ENCODE measurements at places on chromosomes 7 and 10.

GRCh38 chr7:2190531-2190930 is 42.2 kb downstream of the MAD1L1 start:
- DNase-seq: peak; percentile 9

DNA sequence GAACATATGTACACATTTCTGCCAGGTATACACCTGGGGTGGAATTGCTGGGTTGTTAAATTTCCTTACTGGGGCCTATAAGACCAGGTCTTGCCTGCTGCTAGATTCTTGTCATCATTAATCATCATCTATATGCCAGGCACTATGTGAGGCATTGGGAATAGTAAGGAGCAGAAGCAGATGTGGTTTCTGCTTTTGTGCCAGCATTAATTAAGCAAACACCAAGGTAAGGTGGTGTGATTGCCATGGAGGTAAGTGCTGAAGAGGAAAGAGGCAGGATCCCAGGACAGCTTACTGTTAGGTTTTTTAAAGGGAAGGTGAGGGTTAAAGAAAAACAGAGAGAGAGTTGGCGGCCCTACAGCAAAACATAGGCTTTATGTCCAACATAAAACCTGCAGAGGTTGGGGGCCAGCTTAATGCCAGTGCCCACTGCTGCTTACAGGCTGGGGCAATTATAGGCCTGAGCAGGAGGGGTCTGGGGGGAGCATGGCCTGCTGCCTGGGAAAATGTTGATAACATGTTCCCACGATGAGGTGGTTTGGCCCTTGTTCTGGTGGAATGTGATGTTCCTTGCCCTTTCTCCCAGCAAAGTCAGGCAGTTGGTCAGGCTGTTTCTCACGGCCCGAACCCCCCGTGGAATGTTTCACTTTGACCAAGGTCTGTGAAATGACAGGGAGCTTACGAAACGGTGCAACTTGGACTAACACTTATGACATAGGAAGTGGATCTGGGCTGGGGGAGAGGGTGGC is 93.9 kb downstream of the RBM20 start:
- DNase-seq: no peak

GRCh38 chr10:47357911-47358310 is 9.7 kb downstream of the RBP3 start:
- DNase-seq: no peak

- DNase-seq: no peak
These were observed 2.2 kb upstream of the HIP1 start for GRCh38 chr7:75740846-75741497.

DNA sequence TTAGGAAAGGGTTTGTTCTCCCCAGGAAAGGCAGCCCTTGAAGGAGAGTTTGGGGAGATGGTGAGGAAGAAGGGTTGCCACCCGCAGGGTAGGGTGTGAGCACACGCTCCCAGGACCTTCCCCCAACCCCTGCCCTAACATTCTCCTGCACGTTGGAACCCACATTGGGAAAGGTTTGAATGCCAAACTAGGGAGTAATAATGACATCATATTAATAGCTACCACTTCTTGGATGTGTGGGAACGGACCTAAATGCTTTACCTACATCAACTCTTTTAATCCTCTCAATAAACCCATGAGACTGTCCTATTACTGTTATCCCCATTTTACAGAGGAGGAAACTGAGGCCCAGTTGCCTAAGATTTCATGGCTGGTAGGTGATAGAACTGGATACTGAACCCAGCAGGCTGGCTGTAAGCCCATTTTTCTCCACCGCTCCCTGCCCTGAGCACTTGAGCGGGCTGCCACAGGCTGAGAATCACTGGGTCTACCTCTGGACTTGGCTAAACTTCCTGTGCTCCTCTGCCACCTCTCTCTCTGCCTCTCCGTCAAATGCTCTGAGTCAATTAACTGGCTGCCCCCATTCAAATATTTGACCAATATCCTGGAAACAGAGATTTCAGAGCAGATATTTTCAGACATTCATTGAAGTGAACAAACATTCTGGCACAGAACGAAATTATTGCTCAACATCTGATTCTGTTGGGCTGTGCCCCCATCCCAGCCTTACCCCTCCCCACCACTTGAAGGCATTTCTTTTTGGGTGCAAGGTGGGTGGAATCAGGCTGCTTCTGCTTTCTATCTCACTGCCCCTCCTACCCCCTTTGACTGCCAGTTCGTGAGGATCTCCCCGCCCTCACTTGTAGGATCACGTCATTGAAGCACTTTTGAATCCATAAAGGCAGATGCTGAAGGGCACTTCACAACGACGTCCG is 129.7 kb downstream of the C10orf105 start:
- DNase-seq: peak; percentile 33

- DNase-seq: no peak
These were observed 145.4 kb upstream of the ASAH2 start for GRCh38 chr10:50396491-50397311.

DNA sequence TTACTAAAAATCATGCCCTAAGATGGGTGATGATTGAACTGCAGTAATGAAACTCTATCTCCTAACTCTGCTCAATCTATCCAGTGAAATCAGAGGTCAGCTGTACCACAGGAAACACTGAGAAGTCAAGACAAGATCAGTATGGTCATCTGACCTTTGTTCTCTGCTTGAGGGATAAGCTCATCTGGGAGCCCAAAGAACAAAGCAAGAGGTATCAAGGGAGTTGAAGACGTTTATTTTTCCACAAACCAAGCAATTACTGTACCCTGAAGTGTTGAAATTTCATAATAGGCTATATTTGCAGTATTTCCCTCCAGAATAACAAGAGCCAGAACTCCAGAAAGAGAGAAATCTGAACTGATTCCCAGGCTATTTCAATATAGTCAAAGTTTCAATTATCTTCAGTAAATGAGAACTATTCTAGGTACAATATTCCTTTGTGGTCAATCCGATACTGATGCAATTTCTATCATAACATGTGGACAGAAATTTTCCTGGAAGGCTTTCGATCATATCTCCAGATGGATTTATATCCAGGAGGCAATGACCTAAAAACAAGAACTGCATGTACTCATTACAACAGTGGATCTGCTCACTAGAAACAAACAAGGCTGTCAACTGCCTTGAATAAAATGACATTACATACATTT is 345.3 kb downstream of the TNS3 start:
- no peak for DNase-seq

DNA sequence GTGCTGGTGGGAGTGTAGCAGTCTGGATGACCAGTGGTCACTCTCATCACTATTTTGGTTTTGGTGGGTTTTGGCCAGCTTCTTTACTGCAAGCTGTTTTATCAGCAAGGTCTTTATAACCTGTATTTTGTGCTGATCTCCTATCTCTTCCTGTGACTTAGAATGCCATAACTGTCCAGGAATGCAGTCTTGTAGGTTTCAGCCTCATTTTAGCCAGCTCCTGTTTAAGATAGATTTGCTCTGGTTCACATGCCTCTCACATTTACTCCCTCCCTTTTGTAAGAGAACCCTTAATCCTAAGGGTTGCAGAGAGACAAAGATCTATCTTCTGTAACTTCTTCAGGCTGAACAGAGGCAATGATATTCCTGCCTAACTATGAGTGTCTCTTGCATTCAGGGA is 51.2 kb upstream of the INHBA start:
- DNase-seq: no peak

GRCh38 chr10:61188691-61189090 is 244.7 kb upstream of the RHOBTB1 start:
- no peak for DNase-seq

GRCh38 chr10:16232441-16232840 is 204.4 kb upstream of the PTER start:
- DNase-seq: no peak

- DNase-seq: no peak
These were observed 7.2 kb downstream of the STK32C start for GRCh38 chr10:132300582-132300981.

GRCh38 chr10:92697663-92698511 is 8.1 kb downstream of the HHEX start:
- DNase-seq: no peak

GRCh38 chr10:71837098-71837827 is 13.8 kb downstream of the PSAP start:
- DNase-seq: no peak

GRCh38 chr7:133082390-133082766 is 488 bp upstream of the CHCHD3 start:
- DNase-seq: no peak

GRCh38 chr7:129218514-129219062 is 6.2 kb upstream of the AHCYL2 start:
- peak; percentile 87 for DNase-seq

DNA sequence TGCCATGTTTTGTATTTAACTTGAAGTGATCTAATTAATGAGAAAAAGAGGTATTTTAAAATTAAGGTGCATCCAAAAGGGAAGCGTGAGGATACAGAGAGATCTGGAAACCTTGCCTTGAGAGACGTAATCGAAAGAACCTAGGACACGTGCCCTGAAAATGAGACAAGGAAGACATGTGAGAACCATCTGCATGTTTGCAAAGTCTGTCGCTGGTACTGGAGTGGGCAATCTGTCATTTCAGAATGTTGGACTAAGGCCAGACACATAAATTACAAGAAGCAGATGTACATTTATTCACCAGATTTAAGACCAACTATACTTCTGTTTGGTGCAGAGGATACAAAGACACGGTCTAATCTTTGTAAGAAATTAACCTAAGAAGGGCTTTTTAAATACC is 9.2 kb downstream of the AGR2 start:
- DNase-seq: peak; percentile 55

- DNase-seq: peak; percentile 49
These were observed 32.0 kb upstream of the HABP2 start for GRCh38 chr10:113520690-113521474.

DNA sequence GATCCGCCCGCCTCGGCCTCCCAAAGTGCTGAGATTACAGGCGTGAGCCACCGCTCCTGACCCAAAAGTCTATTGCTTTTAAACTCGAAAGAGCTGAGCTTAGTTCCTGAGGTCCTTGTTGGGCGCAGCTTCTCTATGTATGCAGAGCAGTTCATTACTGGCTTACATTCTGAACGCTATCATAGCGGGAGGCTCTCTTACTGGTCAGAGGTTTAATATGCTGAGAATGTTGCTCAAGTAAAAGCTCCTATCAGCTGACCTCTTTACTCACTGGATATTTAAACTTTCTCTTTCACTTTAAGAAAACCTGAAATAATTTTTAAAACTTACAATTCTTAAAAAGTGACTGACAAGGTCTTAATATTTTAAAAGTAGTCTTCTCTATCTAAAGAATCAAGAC is 160.8 kb upstream of the WNT16 start:
- DNase-seq: no peak

GRCh38 chr7:6365451-6365850 is 82.3 kb downstream of the DAGLB start:
- no peak for DNase-seq

DNA sequence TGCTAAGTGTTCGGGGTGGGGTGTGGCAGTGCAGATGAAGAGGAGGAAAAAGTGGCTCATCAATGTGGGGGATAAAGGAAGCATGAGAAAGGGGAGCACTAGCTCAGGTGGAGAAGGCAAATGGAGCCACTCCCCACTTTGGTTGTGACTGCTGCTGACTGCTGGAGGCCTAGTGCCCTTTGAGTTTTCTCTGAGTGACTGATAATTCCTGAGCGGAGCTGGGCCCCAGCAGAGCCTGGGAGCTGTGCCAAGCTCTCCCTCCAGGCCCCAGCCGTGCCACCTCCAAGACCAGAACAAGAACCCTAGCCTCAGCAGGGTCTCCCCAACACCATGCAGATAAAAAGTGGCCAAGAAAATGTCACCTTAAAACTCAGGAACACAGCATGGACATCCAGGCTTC is 9.7 kb upstream of the RASSF4 start:
- no peak for DNase-seq

GRCh38 chr10:111103196-111103840 is 26.5 kb downstream of the ADRA2A start:
- DNase-seq: no peak

DNA sequence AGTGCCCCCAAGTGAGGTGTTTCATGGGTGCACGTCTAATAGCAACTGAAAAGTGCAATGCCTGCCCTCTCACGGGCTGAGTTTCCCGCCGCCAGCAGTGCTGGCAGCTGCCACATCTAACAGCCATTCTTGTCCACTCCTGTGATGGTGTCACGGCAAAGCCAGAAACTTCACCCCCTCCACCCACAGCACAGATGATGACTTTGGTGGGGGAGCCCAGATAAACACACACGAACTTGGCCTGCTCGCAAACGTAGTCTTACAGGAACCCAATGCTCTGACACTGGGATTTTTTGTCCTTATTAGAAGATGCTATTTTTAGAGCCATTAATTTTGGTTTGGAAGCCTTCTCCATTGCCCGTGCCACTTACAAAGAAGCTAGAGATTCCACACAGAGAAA is 26.7 kb downstream of the CPXM2 start:
- DNase-seq: no peak

DNA sequence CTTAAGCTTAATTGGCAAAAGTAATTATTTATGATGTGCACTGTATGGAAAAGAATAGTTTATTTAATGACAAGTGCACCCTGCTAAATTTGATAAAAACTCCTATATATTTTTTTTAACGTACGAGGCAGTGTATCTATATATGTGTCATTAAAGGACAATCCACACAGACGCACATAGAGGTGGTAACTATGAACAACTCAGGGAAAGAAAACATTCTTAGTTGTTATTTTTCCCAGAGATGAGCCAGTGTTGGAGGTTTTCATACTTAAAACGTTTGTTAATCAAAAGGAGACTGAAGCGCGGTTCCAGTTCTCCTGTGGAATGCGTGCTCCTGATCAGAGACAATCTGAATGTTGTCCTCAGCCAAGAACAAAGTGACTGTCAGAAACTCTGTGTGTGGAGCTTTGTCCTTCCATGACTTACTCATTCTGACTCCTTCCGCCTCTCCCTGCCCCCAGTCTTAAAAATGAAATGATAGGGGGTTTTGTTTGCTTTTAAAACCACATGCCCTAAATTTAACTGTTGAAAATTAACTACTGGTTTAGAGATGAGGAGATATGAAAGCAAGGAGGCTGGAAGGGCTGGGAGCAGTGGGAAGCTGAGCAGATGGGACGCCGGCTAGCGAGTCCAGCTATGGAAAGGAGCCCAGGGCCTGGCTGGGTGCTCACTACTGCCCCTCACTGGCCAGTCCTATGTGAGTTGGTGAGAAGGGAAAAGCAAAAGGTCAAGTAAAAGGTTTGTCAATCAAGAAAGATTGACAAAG is 99.6 kb downstream of the SVIL start:
- DNase-seq: no peak

- no peak for DNase-seq
These were observed 359.1 kb downstream of the CRPPA start for GRCh38 chr7:16062269-16062668.
